ENCODE measurements at places on chromosomes 12 and 14.

GRCh38 chr12:41606468-41607445, 418.6 kb downstream of the PDZRN4 start:
- DNase-seq: no peak

- DNase-seq: no peak
Observed at GRCh38 chr14:53411125-53411524, 258.0 kb upstream of the DDHD1 start.

DNA sequence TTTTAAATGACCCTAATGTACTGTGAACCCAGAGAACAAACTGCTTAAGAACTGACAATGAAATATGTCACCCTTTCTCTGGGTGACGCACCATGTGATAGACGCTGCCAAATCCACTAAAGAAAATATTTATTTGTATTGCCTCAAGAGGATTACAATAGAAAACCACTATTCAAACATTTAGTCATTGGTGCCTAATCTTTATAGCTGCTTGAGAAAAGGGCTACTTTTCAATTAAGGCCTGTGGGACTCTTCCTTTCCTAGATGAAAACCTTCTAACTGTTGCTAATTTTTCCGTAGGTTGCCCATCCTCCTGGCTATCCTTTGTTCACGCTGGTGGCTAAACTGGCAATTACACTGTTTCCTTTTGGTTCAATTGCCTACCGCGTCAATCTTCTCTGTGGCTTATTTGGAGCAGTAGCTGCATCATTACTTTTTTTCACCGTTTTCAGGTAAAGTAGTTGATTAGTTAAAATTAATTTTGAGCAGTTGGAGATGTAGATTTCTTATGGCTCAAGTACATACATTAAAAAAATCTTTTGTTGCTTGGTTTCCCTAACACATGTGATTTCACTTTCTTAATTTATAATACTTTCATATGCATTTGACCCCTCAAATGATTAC, 6.0 kb downstream of the TMEM260 start:
- DNase-seq: no peak

DNA sequence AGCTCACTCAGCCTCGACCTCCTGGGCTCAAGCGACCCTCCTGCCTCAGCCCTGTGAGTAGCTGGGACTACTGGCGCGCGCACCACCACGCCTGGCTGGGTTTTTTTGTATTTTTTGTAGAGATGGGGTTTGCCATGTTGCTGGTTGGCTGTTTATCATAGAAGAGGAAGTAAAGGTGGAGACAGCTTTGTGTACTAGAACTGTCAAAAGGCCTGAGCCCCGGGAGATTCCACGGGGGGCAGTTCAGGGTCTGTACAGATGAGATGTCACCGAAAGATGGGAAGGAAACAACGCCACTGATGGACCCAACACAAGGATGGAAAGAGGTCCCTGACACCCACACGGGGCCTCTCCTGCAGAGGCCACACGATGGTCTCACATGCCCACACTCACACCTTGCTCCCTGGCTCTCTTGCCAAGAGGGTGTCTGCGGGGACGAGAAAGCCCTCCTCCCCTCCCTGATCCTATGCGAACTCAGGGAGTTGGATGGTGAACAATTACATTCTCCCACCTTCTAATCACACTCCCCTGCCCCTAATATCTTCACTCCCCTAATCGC, 66.6 kb downstream of the KDM2B start:
- no peak for DNase-seq

DNA sequence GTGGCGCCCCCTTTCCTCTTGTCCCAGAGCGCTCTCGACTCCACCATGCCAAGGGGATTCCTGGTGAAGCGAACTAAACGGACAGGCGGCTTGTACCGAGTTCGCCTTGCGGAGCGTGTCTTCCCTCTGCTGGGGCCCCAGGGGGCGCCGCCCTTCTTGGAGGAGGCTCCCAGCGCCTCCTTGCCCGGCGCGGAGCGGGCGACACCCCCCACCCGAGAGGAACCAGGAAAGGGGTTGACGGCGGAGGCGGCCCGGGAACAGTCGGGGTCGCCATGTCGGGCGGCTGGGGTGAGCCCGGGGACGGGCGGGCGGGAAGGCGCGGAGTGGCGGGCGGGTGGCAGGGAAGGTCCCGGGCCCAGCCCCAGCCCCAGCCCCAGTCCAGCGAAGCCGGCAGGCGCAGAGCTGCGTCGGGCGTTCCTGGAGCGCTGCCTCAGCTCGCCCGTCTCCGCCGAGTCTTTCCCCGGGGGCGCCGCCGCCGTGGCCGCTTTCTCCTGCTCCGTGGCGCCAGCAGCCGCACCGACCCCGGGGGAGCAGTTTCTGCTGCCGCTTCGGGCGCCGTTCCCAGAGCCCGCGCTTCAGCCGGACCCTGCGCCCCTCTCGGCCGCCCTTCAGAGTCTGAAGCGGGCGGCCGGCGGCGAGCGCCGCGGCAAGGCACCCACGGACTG, 376 bp downstream of the INSM2 start:
- DNase-seq: no peak

- DNase-seq: no peak
Observed at GRCh38 chr14:22614240-22614799, 16.2 kb downstream of the ABHD4 start.

DNA sequence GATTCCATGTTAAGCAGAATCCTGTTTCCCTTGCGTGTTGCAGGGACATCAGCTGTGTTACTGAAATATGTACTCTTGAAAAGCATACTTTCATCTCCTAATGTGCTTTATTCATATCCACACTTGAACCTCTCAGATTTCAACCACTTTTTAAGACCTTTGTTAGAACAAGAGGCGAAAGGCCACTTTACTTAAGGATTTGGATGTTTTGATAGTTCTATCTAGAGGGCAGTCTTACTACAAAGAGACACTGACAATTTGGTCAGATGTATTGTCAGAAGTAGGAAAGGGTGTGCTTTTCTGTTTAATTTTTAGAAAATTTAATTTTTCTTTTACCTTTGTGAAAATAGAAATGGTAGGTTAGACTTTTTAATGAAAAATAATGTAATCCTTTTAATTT, 267.9 kb downstream of the TMTC2 start:
- DNase-seq: no peak

- no peak for DNase-seq
Observed at GRCh38 chr12:62205346-62205745, 54.9 kb upstream of the USP15 start.

- DNase-seq: peak; percentile 81
Observed at GRCh38 chr12:13374793-13375192, 178.3 kb downstream of the EMP1 start.

DNA sequence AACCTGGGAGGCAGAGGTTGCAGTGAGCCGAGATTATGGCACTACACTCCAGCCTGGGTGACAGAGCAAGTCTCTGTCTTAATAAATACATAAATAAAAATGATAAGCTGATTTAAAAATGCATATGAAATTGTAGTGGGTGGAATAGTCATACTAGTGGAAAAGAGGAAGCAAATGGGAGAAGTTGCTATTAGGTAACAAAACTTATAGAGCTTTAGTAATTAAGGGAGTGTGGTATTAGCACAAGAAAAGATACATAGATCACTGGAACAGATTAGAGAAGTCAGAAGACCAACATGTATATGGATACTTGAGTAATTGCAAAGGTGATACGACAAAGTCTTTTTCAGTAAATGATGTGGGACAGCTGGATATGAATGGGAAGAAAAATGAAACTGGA, 26.5 kb downstream of the TECPR2 start:
- DNase-seq: no peak

DNA sequence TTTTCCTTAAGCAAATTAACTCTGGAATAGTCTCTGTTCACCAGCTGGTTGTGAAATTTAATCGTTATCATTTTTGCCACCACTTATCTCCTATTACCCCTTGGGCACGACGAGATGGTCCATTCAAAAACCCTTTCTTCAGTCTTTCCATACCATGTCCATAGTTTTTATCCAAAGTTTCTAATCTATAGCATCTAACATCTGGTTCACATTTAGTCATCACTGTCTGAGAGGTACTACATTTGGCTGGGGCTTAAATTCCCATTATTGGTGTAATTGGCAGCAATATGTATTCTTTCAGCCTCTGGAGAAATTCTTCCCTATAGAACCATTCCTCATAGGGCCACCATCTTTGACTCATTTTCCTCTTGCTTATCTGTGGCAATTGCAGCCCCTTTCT, 163.5 kb downstream of the CCER1 start:
- DNase-seq: no peak
